ENCODE measurements at places on chromosomes 16 and 17.

GRCh38 chr17:81256616-81257015, 17.5 kb downstream of the NDUFAF8 start:
- peak; percentile 30 for DNase-seq

GRCh38 chr17:58252141-58252540, 13.8 kb downstream of the LPO start:
- DNase-seq, result no peak

DNA sequence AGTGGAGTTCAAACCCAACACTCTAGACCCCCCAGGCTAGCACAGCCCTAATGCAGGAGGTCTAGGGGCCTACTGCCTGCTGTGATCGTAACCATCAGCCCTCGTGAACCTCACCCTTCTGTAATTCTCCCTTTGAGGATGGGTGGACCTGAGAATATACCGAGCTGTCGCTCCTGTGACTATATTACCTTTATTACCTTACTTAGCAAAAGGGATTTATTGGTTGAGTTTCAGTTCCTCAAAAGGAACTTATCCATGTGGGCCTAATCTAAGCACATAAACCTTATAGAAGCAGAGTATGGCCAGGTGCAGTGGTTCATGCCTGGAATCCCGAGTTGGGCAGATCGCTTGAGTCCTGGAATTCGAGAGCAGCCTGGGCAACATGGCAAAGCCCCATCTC, 19.2 kb upstream of the EMP2 start:
- DNase-seq, result no peak

GRCh38 chr17:6494239-6494941, 50.1 kb downstream of the PIMREG start:
- no peak for DNase-seq

DNA sequence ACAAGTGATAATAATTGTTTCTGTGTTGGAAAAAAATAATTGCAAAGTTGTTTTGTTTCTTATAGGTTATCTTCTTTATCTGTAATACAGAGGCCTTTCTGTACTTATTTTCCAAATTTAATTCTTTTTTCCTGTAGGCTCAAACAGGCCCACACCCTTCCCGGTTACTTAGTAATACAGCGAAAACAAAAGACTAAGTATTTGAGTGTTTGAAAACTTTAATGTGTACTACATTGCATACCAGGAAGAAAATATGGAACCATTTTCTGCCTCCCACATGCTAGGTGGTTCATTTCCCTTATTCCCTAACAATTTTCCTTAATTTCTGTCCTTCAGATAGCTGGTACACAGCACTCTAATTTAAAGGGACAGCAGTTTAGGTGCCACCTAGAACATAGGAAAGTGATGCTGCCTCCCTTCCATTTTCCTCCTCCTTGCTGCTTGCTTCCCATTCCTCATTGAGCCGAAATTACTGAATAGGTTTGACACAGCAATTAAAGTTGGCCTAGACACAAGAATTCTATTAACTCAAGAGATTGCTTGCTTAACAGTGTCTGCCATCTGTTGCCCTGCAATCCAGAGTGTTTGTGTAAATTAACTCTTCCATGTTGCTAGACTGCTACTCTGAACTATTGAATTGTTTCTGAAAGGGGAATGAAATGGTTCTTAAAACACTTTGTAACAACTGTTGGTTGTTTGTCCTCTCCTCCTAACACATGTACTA, 24.2 kb downstream of the CYB5B start:
- DNase-seq, result peak; percentile 6
